Muscle of back (tissue), 13 donors: ENCODE measurements at places on chromosomes 2 and 18. TPM values are rescaled to one million over a fixed set of nuclear protein-coding genes. Genes with fewer than 3 reads are reported as not detected.

DNA sequence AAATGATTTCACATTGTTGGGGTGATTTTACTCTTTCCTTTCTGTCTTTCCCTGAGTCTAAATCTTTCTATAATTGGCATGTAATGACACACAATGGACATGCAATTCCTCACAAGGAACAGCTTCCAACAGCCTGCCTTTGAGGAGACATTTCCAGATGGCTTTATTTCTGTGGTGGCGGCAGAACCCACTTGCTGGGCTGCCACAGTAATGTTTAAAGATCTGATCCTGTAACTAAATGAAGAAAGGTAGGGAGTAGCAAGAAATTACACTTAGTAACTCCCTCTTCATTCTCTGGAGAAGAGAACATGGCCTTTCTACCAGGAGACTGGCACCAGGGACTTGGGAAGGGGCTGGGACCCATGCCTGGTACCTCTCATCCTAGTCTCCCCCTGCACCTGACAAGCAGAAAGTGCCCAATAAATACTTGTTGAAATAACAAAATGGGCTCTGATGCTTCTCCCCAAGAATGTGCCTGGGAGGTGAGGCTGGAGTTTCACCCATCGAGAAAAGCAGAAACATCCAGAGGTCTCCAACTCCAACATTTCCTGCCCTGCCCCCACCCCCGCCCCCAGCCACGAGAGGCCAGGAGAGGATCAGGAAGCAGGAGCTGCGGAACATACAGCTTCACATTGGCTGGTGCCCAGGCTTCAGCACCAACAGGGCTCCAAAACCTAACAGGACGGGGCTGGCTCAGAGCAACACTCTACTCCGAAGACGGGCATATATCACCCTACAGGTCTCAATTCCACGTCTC is 92.1 kb downstream of the PXDN start:
- peak; percentile 70 for DNase-seq

- no peak for DNase-seq
Measured at GRCh38 chr18:23640052-23640451, 22.7 kb downstream of the ANKRD29 start.

GRCh38 chr18:8238507-8238906 is 370.7 kb upstream of the RAB12 start:
- DNase-seq: no peak

DNA sequence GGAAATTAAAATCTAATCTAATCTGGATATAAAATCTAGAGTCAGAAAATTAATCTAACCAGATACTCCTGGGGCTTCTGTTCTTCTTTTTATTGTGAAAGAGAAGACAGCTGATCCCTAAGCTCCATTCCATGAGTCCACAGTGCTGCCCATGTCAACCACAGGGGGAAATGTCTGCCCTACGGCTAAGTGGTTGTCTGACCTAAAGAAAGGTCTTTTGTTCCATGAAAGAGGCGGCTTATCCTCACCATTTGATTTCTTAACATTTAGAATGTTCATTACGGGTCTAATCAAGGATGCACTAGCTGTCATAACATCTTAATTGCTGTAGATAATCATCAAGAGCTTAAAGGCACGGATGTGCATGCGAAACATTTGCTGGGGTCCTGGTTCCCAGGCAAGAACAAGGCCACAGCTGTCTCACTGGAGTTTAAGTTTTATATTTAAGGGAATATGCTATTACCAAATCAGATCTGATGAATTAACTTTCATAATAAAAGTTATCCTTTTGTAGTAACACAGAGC is 162.6 kb downstream of the PAX3 start:
- DNase-seq: no peak

- DNase-seq: peak; percentile 36
Measured at GRCh38 chr2:105294844-105295481, 34.6 kb downstream of the TGFBRAP1 start.

DNA sequence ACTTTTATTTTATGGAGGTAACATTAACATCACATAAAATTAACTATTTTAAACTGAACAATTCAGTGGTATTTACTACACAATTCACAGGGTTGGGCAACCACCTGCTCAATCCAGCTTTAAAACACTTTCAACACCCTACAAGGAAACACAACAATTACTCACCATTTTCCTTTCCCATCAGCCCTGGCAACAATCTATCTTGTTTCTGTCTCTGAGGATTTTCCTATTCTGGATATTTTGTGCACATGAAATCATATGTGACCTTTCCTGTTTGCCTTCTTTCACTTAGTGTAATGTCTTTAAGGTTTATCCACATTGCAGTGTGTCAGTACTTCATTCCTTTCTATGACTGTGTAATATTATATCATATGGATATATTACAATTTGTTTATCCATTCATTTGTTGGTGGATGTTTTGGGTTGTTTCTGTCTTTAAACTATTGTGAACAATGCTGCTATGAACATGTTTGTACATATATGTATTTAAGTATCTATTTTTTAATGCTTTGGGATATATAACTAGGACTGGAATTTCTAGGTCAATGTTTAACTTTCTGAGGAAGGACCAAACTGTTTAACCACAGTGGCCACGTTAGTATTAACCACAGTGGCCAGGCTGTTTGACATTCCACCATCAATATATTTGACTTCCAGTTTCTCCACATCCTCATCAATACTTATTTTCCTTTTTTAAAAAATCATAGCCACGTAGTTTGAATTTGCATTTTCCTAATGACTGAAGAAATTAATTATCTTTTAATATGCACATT is 72.4 kb upstream of the KIF5C start:
- DNase-seq: no peak

DNA sequence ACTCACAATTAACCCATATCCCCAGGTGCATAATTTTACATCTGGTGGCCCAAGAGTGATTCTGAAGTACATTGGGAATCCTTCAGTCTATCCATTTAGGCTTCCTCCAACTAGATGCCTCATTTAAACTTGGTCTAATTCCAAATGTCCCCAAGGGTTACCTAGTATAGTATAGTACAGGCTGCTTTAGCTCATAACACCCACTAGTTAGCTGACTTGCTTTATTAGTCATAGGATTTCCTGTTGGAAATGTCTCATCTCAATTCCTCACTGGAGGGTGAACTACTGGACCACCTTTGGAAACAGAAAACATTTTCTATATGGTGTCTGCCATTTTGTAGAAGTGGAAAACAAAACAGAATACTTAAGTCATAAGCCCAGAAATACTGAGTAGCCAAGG is 202.5 kb upstream of the SESTD1 start:
- peak; percentile 13 for DNase-seq

DNA sequence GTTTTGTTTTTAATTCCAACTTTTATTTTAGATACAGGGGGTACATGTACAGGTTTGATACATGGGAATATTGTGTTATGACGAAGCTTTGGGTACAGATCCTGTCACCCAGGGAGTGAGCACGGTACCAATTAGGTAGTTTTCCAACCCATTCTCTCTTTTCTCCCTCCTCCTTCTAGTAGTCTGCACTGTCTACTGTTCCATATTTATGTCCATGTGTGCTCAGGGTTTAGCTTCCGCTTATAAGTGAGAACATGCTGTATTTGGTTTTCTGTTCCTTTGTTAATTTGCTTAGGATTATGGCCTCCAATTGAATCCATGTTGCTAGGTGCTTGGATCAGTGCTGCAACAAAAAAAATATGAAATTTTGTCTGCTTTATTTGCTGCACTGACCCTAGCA is 659.3 kb upstream of the TMEFF2 start:
- DNase-seq: no peak

GRCh38 chr2:233228376-233228775 is 23.1 kb upstream of the ATG16L1 start:
- no peak for DNase-seq

- DNase-seq: no peak
Measured at GRCh38 chr2:232522623-232523401, 2.6 kb downstream of the PRSS56 start.

DNA sequence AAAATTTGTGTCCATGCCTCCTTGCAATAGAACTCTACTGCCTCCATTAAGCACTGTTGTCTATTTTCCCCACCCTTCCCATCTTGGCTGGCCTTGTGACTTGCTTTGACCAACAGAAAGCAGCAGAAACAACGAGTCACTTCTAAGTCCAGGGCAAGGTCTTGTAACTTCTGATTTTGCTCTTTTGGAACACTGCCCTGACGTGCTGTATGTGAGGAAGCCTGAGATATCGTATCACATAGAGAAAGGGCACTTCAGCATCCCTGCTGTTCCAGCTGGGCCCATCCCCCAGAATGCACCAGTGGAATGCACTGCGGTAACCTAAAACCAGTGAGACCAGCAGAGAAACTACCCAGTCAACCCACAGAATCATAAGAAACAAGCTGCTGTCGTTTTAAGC is 28.1 kb downstream of the NCKAP1 start:
- DNase-seq: peak; percentile 42

DNA sequence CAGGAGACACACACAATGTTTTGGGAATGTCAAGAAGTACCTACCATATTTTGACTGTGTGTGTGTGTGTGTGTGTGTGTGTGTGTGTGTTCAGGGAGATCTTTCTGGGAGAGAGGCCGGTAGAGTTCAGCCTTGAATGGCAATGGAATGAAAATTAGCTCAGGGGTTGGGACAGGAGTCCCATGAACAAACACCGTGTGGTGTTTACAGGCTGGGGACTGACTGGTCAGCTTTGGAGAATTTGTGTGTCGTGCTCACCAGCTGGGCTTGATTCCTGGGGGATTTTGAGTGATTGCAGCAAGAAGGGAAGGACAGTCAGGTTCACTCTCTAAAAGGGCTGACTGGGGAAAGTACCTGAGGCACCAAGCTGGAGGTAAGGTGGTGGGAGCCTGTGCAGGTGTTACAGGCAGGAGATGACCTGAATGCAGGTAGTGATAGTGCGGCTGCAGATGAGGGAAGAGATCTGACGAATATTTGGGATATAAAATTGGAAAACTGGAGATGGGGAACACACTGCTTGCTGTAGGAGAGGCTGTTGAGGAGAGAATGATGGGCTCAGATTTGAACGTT is 2.5 kb upstream of the ADNP2 start:
- DNase-seq: no peak

- no peak for DNase-seq
Measured at GRCh38 chr2:46161315-46161714, 135.9 kb upstream of the EPAS1 start.

DNA sequence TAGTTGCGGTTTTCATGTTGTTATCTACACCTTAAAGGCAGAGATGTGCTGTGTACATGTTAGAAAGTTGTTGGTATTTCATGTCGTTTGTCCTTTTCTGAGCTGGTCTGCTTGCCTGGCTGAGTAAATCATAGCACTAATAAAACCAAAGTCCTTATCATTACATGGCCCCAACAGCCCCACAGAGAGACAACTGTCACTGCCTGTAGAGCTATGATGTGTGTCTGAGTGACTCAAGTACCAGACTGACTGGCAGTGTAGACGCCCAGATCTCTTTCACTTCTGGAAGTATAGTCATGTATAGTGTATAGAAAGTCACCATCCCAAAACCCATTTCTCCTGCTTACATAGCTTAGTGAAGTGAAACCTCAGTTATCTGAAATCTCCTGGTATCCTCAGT is 4.3 kb downstream of the SOCS6 start:
- no peak for DNase-seq

GRCh38 chr18:47284721-47285395 is 33.4 kb upstream of the SKOR2 start:
- no peak for DNase-seq

DNA sequence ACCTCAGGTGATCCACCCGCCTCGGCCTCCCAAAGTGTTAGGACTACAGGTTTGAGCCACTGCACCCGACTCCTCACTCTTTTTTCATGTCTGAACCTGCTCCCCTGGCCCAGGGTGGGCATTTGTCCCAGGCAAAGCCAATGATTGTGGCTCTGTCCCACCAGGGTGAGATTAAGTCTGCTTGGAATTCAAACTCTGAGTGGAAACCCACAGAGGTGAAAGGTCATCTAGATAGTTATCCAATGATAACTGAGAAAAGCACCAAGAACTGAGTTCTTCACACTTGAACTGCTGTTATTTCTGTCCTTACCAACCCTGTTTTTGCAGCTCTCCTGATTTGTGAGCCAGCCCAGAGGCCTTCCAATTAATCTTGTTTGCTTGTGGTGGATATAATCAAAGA is 62.4 kb upstream of the ACVR1 start:
- DNase-seq: no peak

DNA sequence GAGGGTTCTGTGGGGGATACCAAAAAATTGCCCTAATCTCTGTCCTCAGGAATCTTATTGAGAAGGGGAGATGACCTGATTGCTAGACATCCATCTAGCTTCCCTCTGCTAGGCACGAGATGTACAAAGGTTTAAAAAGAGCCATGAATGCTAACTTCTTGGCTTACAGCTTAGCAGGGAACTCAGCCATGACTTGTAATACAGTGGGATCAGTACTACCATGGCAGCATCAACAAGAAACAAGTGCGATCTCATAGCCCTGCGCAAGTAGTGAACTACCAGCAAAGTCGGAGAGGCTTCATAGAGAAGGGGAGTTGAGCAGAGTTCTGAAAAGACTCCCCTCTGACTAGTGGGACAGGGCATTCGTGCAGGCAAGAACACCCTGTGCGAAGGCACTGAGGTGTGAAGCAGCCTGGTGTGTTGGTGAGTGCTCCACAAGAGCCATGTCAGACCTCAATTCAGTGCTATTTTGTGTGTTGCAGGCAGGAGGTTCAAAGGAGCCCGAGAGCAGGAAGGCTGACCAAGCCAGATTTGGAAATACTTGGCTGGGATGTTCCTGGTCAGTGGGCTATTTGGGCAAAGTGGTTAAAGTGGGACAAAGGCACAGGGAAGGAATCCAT is 130.0 kb downstream of the FMNL2 start:
- no peak for DNase-seq

DNA sequence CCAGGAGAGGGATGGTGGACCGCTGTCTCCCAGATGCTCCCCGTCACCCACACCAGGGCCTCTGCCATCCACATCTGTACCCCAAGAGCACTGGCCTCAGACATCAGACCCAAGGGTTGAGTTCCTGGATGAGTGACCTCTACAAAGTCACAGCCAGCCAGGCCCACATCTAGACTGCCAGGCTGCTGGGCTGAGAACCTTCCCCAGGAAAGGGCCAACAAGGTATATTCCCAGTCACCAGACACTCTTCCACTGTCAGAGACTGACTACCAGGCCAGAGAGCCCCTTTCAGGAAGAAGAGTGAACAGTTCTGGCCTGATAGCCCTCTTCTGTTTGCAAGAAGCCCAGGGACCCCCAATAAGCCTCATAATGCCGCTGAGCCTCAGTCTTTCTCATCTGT is 44.3 kb downstream of the C1QL2 start:
- DNase-seq: no peak

The ZSWIM2 gene
- polyA plus RNA-seq: not detected

The KLHL41 gene
- 2,707 TPM for polyA plus RNA-seq

The CNTNAP5 gene
- polyA plus RNA-seq: 0.24 TPM

The UGT1A3 gene
- polyA plus RNA-seq: not detected

The LIPG gene
- polyA plus RNA-seq: 9.2 TPM

The EPB41L3 gene
- polyA plus RNA-seq: 89.3 TPM

The PRKAG3 gene
- polyA plus RNA-seq: 16.5 TPM

The ALLC gene
- not detected for polyA plus RNA-seq

The PLGLB1 gene
- polyA plus RNA-seq: 4.3 TPM

The RAB17 gene
- polyA plus RNA-seq: 1.9 TPM

The PUS10 gene
- polyA plus RNA-seq: 5.1 TPM

The CABYR gene
- polyA plus RNA-seq: 6.0 TPM

The GKN1 gene
- 0.19 TPM for polyA plus RNA-seq

The COLEC12 gene
- polyA plus RNA-seq: 56.6 TPM
